Fibroblast of upper back skin (primary cell): ENCODE measurements at places on chromosomes 6 and 20.
A peak's percentile ranks its signal among the peaks of the same experiment; 100 is the strongest.

DNA sequence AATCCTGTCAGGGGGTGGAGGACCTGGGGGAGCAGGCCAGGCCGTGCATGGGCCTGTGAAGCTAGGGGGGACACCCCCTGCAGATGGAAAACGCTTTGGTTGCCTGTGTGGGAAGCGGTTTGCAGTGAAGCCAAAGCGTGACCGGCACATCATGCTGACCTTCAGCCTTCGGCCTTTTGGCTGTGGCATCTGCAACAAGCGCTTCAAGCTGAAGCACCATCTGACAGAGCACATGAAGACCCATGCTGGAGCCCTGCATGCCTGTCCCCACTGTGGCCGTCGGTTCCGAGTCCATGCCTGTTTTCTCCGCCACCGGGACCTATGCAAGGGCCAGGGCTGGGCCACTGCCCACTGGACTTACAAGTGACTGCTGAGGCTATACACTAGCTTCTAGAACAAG is 1.8 kb downstream of the ZBTB9 start:
- DNase-seq: no peak

GRCh38 chr6:45631396-45631795 is 253.7 kb upstream of the SUPT3H start:
- DNase-seq: no peak

GRCh38 chr6:17923401-17923863 is 64.0 kb downstream of the KIF13A start:
- peak; percentile 70 for DNase-seq

- no peak for DNase-seq
These were observed 17.8 kb downstream of the SYNDIG1 start for GRCh38 chr20:24487240-24487639.
